ENCODE measurements at places on chromosomes 13 and 19.

GRCh38 chr19:46990991-46991676, 28.5 kb upstream of the NPAS1 start:
- peak; percentile 93 for DNase-seq

DNA sequence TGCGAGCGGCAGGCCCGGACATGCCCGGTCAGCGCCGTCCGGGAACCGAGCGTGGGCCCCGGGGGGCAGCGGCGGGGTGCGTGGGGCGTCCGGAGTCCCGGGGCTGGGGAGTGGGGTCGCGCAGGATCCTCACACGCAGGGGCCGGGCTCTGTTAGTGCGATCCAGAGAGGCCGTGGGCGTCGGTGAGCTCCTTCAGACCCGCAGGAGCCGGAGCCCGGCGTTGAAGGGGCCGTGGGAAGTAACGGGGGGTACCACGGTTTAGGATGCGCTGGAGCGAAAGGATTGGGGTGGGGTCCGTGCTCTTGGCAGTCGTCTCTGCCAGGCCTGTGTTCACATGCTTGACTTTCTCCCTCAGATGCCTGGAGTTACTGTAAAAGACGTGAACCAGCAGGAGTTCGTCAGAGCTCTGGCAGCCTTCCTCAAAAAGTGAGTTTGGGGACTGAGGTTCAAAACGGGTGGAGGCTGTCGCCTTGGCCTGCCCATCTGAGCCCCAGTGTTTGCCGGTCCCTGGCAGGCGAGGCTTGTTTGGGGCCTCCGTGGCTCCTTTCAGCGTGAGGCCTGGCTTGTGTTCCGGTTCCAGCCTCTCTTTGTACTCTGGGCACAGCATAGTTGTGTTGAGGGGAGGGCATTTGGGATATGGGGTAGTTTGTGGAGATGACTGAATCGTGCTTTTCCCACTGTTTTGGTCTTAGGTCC, 512 bp downstream of the RPS19 start:
- DNase-seq = peak; percentile 56

DNA sequence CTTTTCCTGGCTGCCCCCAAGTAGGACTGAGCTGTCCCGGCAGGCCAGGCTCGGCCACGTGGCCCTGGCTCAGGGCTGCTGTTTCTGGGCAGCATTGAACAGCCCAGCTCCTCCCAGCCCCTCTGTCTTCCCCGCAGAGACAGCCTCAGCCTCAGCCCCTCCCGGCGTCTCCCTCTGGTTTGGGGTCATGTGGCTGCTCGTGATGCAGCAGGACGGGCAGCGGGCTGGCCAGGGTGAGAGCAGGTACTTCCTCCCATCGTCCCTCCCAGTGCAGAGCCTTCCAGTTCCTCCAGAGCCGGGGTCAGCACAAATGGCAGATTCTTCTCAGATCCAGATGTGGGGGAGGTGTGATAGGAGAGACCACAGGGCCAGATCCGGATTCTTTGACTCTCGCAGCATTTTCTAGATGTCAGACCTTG, 114.6 kb downstream of the KDM4B start:
- peak; percentile 21 for DNase-seq

DNA sequence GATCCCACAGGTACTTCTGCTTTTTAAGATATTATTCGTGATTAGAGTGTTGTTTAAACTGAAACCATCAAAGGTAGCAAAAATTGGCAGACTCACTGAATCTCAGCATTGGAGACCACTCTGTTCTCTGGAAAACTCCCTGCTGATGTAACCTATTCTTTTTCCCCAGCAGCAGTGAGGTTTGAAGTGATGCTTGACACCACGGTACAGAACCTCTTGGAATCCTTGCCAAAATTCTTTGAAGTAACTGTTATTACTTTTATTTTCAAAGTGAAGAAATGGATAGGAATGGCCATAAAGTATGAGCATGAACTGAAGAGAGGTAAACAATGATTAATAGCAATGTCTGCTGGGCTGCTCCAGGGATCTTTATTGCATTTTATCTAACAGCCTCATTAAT, 66.4 kb upstream of the KL start:
- no peak for DNase-seq

DNA sequence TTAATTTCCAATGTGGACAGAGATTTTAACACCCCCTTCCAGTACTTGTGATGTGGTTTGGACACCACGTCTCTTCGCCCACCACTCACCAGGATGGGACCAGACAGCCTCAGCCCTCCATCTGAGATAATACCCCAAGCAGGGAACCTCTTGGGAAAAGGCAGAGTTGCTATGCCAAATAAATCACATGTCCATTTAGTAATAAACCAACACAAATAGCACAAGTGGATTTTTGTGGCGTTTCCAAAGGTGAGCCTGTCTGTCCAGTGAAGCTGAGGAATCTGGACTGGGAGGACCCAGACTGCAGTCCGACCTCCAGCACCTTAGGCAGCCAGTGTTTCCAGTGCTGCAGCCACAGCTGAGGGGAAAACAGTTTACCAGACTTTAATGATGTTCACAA, 34.1 kb upstream of the GAS6 start:
- DNase-seq = no peak

- peak; percentile 96 for DNase-seq
These were observed 56.4 kb upstream of the NPAS1 start for GRCh38 chr19:46963093-46963734.

DNA sequence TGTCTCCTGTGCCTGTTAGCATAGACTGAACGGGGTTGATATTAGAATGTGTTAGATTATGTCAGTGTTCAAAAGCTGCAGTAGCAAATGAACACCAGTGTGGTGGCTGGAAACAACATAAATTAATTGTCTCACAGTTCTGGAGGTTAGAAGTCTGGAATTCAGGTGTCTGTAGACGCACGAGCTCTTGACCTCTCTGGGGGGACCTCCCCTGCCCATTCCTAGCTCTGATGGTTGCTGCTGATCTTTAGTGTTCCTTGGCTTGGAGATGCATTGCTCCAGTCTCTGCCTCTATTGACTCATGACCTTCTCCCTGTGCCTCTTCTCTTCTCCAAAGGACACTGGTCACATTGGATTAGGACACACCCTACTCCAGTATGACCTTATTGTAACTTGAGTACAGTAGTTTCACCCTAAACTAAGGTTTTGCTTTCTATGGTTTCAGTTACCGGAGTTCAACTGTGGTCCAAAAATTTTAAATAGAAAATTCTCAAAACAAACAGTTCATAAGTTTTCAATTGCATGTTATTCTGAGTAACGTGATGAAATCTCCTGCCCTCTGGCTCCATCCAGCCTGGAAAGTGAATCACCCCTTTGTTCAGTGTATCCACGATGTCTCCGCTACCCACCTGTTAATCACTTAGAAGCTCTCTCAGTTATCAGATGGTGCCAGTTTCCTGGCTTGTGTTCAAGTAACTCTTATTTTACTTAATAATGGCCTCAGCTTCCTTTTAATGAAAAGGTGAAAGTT, 273.2 kb downstream of the MYO16 start:
- DNase-seq = peak; percentile 31

DNA sequence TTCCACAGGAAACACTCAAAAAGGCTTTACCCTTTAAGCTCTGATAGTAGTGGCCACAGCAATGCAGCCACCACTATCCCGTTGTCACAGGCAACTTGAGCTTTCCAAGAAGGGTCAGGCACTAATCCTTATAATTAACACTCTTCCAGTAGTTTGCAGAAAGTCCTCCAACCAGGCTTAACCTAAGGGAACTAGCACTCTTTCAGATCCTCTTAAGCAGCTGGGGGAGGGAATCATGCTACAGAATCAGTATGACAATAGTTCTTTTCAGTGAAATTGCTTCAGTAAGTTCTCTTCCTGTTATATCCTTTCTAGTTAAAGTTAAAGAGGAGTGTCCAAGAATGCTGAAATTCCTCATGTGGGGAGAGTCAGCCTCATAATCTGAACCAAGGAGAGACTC, 82.2 kb downstream of the TNFSF11 start:
- DNase-seq = peak; percentile 6

- peak; percentile 47 for DNase-seq
These were observed 23.8 kb downstream of the GJA3 start for GRCh38 chr13:20136781-20137703.

DNA sequence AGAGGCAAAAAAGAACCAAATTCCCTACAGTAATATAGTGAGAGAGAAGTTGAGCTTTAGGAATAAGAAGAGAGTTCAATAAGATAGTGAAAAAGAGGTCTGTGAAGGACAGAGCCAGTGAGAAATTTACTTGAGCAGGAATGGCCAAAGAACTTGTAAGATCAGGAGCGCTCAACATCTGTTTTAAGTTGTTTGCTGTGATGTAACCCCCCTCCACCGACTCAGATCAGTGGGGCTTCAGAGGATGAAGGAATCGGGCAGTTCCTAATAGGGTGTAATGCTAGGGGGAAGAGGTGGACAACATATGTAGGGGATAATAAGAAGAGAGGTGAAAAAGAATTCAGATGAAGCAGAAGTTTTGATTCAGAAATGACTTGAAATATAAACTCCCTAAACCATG, 85.3 kb upstream of the FNDC3A start:
- DNase-seq = peak; percentile 58

GRCh38 chr13:96011291-96011872, 41.8 kb downstream of the UGGT2 start:
- peak; percentile 28 for DNase-seq

GRCh38 chr19:35135389-35135909, 590 bp upstream of the LGI4 start:
- DNase-seq = peak; percentile 67

GRCh38 chr19:33052352-33052972, 12.2 kb downstream of the RHPN2 start:
- peak; percentile 69 for DNase-seq

DNA sequence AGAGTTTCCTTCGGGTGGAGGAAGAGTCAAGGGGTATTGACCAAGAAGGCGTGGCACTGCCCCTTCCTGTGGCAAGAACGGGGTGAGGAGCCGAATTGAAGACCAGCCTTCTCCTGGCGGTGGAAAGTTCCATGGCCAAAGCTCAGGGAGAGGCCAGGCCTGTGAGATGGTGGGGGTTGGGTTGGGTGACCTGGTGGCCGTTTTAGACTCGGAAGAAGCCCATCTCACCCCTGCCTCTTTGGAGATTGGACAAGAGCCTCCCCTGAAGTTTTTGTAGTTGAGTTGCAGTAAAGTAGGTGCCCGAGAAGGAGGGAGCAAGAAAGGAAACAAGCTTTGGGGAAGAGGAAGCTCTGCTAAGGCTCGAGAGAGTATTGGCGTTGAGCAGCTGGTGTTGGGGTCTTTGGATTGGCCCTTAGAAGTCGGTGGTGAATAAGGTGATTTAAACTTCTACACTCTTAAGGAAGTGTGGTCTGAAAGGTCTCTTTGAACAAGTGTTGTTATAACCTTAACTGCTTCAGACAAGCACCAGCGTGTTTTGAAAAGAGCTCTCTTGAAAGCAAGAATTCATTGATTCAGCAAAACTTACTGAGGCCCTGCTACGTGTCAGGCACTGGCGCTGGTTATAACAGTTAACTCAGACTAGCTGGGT, 964 bp downstream of the SPINT2 start:
- DNase-seq = no peak

- DNase-seq = no peak
These were observed 3.8 kb upstream of the MAP2K7 start for GRCh38 chr19:7899751-7900378.

- DNase-seq = no peak
These were observed 62.9 kb downstream of the GGACT start for GRCh38 chr13:100525453-100526317.

GRCh38 chr13:27619728-27620376, 477 bp downstream of the LNX2 start:
- peak; percentile 76 for DNase-seq

DNA sequence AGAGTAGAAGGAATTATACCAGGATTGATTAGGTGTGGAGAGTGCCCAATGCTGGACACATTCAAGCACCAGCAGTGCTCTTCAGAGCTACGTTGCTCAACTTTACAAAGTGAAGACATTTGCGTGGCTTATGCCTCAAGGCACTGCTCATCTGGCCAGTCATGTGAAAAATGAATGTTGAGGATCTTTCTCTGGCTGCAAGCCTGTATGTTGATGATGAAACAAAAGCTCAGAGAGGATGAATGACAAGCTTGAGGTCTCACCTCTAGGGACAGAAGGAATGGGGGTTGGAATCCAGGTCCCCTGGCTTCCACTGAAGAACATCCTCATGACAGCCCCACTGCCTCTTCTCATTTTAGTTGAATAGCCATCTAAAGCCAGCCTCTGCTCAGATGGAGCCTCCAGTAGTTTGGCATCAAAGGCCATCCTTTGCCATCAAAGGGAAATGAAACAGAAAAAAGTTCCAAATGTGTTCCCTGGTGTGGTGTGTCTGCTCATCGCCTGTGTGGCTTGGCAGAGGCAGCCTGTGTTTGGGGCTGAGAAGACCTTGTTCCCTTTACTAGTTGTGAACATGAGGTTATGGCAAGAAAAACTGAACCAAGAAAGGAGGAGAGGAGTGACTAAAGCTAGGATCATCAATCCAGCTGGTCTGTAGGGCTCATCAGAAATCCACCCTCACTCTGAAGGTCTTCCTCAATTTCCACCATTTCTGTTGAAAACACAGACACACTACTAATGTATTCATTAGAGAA, 114.0 kb upstream of the KL start:
- peak; percentile 76 for DNase-seq

DNA sequence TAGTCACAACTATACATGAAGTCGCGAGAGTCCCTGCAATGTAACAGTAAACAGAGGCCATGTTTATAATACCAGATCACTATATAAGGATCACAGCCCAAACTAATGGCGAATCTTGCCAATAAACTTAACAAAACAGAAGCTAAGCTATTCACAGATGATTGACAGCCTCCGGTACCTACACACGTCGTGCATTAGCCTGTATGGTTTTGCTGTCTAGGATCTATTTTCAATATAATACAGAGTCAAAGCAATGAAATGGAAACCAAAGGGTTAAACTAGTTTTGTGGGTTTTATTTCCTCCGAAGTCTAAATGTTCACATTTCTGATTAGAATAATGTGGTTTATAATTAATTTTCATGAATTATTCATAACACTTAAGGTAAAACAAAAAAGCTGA, 10.1 kb downstream of the ANKRD10 start:
- DNase-seq = no peak

DNA sequence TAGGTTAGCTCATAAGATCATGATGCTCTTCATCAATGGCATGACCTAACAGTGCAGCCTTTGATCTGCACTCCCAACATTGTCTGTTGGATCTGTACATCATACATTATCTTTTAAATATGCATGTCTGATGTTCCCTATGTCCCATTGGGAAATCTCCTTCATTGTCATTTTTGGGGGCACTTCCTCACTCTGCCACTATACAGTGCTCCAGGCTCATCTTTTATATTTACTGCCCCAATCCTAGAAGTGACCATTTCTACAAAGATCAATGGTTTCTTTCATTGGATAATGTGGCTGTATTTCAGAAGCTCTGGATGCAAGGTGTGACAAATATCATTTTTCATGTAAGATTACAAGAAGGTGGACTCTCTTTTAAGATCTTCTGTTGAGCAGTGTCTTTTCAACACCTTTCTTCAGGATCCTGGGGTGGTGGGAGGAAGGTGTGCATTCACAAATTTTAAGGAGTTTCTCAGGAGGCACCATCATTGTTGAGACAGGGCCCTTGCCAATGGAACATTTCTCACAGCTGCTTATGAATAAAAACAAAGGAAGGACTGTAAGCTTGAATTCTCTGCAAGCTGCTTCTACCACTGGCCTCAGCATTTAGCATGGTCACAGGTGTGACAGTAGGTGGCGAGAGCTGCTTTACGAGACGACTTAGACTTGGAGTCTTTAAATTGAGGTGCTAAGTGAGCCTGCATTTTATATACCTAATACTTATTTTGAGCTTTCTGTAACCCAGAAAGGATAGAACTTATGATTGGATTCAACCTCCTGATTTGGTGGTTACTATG, 403.0 kb downstream of the LMO7 start:
- DNase-seq = no peak

- no peak for DNase-seq
These were observed 122.2 kb downstream of the PCDH9 start for GRCh38 chr13:67107979-67108378.

Data from GM23248 (cell line).